ENCODE measurements at places on chromosomes 3 and 15.

DNA sequence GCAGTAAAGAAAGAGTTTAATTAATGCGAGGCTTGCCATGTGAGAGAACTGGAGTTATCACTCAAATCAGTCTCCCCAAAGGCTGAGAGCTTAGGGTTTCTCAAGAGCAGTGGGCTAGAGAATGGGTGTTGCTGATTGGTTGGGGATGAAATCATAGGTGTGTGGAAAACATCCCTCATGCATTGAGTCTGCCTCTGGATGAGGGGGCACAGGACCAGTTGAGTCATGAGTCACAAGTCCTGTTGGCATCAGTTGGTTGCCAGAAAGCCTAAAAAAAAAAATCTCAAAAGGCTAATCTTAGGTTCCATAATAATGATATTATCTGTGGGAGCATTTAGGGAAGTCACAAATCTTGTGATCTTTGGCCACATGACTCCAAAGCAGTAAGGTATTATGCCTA, 800.3 kb downstream of the TUSC7 start:
- no peak for DNase-seq

DNA sequence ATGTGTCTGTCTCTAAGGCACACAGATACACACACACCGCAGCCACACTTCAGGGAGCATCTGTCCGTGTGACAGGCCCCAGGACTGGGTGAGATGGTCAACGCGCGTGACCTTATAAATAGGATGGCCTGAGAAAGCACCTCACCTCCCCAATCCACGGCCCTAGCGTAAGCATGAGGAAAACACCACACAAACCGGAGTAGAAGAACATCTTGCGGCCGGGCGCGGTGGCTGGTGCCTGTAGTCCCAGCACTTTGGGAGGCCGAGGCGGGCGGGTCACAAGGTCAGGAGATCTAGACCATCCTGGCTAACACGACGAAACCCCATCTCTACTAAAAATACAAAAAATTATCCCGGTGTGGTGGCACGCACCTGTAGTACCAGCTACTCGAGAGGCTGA, 1.6 kb downstream of the NIPA1 start:
- no peak for DNase-seq

GRCh38 chr3:146803745-146804144, 198.6 kb upstream of the PLSCR5 start:
- no peak for DNase-seq

DNA sequence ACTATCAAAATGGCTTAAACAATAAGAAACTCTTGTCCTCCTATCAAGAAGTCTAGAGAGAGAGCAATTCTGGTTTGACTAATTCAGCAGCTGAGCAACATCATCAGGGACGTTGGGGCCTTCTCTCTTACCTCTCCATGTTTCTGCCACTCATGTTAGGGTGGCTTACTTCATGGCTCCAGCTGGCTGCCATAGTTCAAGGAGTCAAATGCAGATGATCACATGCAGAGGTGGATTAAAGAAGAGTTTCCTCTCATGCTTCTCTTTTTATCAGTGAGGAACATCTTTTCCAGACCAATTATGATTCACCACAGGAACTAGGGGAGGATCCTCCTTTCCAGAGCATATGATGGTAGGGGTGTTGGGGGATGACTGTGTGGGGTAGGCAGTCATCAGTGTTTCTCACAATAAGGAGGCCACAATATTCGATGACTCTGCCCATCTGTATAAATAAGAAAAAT, 45.5 kb downstream of the NEK11 start:
- no peak for DNase-seq

- no peak for DNase-seq
These were observed 57.4 kb downstream of the TMEM266 start for GRCh38 chr15:76117181-76117580.

DNA sequence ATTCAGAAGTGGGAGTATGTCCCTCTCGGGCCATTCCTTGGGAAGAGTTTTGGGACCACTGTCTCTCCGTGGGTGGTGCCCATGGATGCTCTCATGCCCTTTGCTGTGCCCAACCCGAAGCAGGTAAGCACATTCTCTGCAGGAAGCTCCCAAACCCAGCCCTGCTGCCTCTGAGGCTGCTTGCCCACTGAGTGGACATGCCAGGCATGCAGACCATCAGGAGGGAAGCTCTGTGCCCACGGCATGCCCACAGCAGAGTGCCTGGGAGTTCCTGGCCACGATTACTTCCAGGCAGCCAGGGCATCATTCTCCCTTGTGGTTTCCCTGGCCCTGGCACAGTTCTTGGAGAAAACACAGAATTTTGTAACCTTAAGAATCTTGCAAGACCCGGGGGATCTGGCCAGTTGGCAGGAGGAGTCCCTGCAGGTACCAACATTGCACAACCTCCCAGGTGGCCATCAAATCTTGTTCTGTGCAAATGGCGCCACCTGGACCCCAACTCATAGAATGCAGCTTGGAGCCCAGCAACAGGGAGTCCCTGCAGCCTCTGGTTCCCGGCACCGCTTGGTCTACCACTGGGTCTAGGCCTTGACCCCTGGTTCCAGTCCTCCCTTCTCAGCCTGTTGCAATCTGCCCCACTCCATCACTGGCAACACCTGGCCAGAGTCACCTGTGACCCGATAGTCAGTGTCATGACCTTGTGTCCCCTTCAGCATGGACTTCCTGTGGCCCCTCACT, 20.4 kb downstream of the FAH start:
- no peak for DNase-seq

DNA sequence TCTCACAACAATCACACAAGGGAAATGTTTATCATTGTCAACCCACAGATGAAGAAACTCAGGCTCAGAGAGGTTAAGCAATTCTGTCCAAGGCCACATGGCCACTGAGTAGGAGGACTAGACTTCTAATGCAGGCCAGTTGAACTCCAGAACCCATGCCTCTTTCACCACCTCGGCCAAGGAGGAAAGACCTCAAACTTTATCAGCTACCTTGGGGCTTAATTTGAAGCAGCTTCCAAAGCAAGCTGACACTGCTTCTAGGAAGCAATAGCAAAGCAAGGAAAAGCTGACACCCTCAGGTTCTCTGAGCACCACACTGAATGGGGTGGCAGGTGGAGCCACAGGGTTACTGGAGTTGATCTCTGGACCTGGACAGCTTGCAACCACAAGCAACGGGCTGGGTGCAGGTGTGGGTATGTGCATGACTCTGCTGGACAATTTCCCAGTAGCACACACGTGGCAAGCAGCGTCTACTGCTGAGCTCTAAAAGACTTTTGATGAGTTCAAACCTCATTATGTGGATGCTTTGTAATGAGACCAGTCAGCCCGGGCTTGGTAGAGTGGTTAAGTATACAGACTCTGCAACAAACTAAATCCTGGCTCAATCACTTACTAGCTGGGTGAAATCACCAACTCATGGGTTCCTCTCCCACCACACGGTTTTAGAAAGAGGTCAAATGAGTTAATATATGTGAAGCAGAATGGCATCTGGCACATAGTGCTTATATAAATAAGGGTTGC, 23.1 kb downstream of the CCNL1 start:
- no peak for DNase-seq

- no peak for DNase-seq
These were observed 23.5 kb downstream of the IL12A start for GRCh38 chr3:160012108-160012507.

DNA sequence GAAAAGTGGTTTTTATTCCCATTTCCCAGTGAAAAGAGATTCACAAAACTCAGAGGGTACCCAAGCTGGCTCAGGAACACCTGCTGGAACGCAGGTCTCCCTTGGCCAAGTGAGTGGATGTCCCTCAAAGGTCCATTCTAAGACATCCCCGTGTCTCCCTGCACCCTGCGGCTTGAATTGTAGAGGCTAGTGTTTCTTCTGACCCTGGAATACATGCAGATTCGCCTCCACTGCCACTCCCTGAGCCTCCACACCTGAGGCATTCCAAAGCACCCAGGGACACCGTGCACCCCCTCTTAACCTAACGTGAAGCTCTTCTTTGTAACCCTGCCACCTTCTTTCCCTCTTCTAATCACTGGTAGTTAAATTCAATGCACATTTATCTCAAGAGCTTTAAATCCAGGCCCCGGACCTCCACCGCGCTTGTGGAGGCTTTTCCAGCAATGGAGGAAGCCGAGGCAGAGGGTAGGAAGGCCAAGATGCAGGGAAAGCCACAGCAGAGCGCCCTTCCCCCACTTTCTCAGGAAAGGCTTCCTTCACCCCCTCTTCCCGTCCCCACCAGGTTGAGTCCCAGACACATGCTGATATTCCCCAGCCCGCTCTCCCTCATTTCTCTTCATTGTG, 590 bp upstream of the ITGA11 start:
- DNase-seq, result peak; percentile 67

DNA sequence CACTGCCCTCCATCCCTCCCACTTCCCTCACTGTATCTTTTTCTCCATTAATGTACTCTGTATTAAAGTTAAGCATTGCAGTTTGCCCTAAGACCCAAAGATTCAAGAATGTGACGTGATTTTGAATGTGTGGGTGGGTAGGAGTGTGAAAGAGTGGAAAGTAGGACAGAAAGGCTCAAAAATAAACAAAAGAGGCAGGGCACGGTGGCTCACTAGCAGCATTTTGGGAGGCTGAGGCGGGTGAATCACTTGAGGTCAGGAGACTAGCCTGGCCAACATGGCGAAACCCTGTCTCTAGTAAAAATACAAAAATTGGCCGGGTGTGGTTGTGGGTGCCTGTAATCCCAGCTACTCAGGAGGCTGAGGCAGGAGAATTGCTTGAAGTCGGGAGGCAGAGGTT, 18.4 kb downstream of the TFRC start:
- no peak for DNase-seq

DNA sequence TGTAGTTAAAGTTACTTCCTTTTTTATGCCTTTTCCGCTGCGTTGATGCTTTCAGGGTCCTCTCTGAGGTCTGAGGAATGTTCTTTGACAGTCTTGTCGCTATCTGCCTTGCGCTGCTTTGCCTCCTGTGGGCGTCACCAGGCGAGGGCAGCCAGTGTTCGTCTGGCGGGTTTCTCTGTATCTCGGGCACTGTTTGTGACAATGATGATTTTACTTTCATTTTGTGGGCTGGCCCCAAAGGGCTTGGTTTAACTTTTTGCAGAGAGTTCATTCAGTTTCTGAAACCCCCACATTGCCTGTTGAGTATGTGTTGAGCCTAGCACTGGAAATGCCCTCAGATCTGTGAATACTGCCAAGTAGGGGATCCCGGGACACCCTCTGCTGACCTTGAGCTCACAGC, 24.6 kb upstream of the SACM1L start:
- no peak for DNase-seq

- DNase-seq, result no peak
These were observed at the start of gene GRIP2 for GRCh38 chr3:14539742-14540491. GRIP2 (minus strand) TSS chr3:14540342; CDS start chr3:14540308, 34 bp downstream.

DNA sequence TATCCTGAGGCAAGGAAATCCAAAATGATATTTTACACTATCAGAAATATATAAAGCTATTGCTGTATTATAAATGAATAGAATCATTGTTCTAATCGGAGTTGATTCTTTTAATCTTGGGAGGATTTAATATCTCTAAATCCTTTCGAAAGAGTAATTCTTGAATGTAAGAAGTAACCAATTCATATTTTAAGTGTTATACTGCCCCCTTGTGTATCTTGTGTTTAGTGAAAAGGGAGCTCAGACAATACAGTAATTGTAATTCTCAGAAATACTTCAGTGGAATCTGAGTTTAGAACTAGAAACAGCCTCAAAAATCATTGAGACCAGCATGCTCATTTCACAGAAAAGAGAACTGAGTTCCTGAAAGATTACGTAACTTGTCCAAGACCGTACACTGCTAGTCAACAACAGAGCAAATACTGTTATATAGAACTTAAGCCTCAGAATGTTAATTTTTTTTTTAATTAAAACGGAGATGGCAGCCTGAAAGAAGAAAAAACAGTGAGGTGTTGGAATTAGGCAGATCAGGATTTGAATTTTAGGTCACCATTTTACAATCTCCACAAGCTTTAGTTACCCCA, 42.9 kb downstream of the PLCH1 start:
- DNase-seq, result no peak

DNA sequence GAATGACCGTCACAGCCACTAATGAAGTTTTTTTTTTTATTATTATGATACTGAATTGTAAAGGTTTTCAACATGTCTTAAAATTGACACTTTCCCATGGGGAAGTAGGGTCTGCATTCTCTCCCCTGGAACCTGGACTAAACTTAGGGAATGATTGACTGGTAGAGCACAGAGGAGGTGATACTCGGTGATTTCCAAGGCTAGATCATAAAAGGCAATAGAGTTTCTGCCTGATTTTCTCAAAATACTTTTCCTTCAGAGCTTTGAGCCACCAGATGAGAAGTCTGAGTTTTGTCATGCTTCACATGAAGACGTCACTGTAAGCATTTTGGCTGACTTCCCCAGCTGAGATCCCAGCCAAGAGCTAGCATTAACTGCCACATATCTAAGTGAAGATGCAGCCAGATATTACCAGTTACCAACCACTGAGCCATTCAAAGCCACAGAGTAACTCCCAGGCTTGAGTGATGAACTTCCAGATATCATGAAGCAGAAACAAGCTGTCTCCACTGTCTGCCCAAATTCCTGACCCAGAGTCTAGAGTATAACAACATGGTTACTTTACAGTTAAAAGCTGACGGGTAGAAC, 105.8 kb downstream of the LSAMP start:
- DNase-seq, result no peak

DNA sequence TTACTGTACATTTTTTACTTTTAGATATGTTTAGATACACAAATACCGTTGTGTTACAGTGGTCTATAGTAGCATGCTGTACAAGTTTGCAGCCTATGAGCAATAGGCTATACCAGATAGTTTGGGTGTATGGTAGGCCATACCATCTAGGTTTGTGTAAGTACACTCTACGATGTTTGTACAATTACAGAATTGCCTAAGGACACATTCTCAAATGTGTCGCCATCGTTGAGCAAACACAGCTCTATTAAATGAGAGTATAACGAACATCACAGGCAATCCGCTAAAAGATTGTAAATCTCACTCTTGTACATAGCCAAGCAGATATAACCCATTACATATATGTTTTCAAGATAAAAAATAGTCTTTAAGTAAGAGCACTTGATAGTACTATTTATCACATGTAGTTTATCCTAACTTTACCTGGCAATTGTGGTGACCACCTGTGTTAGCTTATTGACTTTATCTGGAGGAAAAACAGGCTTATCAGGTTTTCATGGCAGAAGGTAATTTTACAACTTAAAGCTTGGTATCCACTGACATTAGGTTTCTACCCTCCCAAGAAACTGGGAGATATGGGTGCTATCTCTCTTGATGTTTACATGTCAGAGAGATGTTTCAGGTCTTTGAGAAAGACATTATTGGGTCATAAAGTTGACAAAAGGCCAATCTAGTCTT, 898.7 kb downstream of the NSUN3 start:
- DNase-seq, result no peak

DNA sequence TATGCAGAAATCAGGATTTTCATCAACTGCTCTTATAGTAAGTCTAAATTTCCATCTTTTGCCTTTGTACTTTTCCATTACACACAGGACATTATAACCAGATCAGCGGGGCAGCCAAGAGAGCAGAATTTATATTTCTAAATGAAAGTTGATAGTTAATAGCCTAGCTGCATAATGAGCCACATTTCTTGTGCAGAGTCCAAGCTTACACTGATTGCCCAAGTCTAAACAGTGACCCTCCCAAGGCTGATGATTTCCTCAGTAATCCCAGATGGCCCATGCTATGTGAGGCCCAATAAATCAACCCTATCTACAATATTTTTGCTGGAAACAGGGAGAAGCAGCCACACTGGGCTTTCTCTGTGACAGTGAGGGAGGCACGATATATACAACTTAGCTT, 475.8 kb upstream of the KCNMB2 start:
- DNase-seq, result no peak

GRCh38 chr3:134134240-134134639, 104.5 kb upstream of the SLCO2A1 start:
- DNase-seq, result no peak
